ENCODE measurements at places on chromosomes 2 and 18.

GRCh38 chr18:48408111-48408726 lies 964 bp downstream of the ZBTB7C start:
- DNase-seq, result no peak

DNA sequence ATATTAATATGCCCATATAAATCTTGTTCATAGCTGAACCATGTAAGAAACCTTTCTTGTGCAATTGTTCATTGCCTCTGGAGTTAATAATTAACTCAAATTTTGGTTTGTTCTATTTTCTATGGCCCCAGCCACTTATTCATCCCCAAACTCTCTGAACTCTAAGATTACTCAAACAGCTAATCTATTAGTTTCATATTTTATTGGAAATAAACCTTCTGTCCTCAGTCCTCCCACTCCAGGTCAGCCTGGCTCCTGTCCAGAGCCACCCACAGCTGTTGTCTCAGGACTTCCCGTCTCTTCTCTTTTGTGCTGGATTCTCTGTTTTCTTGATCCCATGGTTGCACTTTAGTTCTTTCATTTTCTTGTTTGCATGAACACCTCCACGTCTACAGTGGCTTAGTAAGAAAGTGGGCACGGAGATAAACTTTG lies 4.4 kb upstream of the RNF103 start:
- no peak for DNase-seq

DNA sequence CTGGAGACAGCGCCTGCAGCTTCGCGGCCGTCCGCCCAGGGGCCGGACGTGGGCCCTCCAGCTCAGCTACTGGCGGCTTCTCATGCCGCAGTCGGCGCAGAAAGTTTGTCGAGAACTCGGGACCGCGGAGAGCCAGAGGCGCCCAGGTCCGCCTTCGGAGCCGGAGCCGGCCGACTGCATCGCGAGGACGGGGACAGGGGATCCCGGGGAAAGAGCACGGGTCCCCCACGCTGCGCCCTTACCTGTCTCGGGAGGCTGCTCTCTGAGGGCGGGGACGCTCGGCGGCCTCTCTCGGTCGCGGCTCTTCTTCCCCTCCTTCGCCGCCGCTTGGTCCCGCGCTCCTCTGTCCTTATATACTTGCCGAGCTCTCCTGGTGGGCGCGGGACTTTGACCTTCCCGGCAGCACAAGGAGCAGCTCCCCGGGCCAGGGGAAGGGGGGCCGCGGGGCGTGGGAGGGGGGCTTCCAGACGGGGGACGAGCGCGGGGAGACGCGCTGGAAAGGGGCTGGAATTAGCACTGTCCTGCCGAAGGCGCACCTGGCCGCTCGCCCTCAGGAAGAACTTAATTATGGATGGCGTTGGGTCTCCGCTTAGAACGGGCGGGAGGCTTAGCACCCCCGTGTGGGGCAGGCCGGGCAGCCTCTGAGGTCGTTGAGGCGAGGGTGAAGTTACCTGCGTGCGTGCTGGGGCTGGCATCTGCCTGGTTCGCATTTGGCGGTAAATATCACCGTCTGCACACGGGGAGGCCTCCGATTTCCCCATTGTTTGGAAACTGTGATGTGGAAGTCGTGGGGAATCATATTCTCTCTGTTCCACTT lies at the start of gene POMC:
Gene POMC (minus strand): TSS at position 325 of the 817 bp plus-strand sequence. CDS start 3,808 bp downstream, outside the sequence.
- DNase-seq, result no peak

GRCh38 chr2:71669058-71669456 lies 215.7 kb downstream of the DYSF start:
- DNase-seq, result no peak

- no peak for DNase-seq
These were observed at the start of gene DLGAP1 for GRCh38 chr18:4455113-4455811. TSS of gene DLGAP1 (minus strand) at chr18:4455307.

DNA sequence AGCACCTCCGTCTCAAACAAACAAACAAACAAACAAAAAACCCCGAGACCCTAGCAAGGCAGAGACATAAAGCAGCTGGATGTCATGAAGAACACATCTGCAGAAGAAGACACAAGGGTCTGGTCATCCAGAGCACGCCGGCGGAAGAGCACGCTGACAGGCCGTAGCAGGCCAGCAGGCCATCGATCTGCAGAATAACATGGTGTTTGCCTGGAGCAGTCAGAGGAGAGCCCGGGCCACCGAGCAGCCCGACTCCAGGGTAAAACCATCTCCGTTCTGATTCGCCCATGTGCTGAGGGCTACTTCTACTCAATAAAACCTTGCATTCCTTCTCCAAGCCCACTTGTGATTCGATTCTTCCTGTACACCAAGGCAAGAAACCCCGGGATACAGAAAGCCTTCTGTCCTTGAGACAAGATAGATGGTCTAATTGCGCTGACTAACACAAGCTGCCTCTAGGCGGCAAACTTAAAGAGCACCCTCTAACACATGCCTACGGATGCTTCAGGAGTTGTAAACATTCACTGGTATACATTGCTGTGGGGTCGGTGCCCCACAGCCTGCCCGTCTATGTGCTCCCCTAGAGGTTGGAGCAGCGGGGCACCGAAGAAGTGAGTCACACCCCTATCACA lies 549.8 kb upstream of the NRXN1 start:
- DNase-seq, result no peak

DNA sequence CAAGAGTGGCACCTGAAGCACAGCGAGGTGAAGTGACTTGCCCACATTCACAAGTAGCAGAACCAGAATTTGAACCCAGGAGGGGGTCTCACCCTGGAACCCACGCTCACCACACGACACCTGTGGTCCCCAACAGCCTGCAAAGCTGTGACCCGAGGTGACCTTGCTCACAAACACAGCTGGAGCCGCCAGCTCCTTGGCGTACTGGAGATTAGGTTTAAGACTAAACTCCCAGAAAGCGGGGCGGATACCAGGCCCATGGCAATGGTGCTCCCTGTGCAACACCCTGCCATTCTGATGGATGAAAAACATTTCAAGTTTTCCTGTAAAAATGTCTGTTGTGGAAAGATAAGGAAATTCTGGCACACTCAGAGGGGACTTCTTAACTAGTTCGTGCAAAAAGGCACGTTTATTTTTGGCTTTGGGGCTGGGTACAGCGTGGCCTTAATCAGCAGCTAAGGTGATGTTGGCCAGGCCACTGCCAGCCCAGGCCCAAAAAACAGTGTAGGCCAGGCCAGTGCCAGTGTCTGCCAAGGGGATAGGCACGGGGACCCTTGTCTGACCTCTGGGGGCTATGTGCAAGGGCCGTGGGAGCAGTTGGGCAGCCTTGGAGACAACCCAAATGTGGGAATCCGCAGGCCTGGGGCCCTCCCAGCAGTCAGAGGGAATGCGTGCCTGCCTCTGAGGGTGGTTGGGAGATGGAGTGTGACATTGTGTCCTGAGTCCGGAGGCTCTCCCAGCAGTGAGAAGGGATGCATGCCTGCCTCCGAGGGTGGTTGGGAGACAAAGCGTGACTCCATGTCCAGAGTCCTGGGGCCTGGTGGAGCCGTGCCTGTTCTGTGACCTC lies 185.0 kb upstream of the HS6ST1 start:
- DNase-seq, result no peak

- DNase-seq, result no peak
These were observed 75.5 kb upstream of the CCDC68 start for GRCh38 chr18:55034742-55035141.

GRCh38 chr2:164224007-164224406 lies 397.3 kb downstream of the GRB14 start:
- no peak for DNase-seq

- DNase-seq, result no peak
These were observed 15.4 kb downstream of the TGOLN2 start for GRCh38 chr2:85312404-85312803.

GRCh38 chr18:24910221-24910620 lies 441.7 kb downstream of the ZNF521 start:
- no peak for DNase-seq

- DNase-seq, result no peak
These were observed 167.7 kb downstream of the TXNL1 start for GRCh38 chr18:56470406-56471351.
